ENCODE measurements at places on chromosomes 1 and 21.

DNA sequence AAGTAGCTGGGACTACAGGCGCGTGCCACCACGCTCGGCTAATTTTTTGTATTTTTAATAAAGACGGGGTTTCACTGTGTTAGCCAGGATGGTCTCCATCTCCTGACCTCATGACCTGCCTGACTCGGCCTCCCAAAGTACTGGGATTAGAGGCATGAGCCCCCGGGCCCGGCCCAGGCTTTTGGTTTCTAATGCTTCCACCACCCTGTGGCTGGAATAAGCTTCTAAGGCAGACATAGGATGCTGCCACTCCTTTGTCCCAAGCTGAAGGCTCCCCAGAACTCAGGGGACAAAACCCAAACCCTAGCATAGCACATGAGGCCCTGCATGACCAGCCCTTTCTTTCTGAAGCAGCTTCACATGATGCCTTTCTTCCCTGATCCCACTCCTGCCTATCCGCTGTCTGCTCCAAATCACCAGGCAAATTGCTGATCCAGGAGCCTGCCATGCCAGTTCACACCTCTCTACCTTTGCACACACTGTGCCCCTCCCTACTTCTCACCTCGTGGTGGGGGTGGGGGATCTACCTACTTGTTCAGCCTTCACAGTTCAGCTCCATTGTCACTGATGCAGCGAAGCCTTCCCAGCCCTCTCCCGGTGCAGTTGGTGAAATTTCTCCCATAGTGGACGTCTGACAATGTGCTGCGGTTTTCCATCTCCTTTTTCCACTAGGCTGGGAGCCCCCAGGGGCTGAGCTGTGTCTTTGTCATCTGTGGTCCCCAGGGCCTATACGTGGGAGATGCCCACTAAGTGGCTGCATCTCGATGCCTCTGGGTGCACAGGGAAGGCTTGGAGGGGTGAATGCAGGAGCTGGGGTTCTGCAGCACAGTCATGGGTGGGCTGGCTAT lies 6.9 kb downstream of the PTPRU start:
- DNase-seq = no peak

DNA sequence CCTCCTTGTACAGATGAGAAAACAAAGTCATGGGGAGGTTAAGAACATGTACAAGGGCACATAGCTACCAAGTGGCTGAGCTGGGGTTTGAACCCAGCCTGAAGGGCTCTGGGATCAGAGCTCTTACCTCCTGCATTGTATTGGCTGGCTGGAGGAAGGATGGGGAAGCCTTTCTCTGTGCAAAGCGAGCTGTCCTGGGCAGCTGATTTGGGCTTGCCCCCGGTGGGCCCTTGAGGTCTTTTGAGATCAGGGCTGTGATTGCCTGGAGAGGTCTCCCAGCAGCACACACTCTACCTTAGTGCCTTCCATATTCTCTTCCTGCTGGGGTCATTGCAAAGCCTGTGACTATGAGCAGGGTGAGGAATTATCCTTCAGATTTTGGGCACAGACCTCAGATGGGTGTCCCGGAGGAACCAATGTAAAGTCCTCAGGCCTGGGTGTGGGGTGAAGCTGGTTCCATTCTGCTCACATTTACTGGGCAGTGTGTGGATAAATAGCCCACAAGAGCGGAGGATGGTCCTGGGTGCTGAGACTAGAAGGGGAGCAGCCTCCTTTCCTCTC lies 53.3 kb upstream of the EPS8L3 start:
- DNase-seq = no peak

DNA sequence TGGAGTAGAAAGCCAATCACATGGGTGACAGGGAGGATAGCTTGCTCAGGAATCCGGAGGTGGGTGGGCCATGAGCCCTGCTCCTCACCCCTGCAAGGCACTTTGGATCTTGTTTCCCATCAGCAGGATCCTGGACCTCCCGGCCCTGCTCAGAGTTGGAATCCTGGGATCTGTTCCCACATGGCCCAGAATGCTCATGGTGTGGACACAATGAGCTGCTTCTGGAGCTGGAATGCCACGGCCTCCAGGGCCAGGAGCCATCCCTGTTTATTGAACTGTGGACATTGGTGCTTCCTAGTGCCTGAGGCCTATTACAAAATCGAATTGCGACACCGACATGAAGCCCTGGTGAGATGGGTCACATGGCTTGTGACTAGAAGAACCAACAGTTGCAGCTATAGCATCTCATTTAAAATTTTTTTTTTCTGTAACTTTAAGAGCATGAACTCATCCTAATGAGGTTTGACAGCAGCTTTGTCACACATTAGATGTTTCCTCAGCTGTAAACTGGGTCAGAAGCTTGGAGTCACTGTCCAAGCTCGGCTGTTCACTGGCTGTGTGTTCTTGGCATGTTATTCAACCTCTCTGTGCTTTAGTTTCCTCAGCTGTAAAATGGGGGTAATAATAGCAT lies 40.4 kb upstream of the GOLT1A start:
- DNase-seq = no peak

DNA sequence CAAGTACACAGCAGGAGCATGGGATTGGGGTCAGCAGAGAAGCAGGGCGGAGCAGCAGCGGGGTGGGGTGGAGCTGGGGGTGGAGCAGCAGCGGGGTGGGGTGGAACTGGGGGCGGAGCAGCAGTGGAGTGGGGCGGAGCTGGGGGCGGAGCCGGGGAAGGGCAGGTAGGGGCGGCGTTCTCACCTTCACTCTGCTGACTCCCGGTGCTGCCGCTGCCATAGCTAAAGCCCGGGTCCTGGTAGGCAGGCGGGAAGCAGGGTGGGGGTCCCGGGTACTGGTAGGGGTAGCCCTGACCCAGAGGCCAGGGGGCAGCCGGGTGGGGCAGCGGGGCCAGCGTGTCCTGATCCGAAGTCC lies 6.7 kb downstream of the TAS1R3 start:
- no peak for DNase-seq

DNA sequence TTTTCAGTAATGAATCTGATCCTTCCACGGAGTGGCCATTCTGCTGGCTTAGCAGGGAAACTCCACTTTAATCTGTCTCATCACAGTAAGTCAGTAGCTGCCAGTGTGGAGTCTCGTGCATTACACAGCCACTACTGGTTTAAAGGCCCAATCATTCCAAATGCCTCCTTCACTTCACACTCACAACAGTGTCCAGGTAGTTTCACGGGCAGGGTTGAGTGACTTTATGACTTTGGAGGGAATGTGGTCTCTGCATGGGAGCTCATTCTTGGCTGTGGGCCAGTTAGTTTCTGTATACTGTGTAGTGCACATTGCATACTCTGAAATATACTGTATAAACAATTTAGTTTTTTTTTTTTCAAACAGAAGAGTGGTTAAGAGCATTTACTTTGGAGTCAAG lies 34.6 kb upstream of the C1orf87 start:
- no peak for DNase-seq

DNA sequence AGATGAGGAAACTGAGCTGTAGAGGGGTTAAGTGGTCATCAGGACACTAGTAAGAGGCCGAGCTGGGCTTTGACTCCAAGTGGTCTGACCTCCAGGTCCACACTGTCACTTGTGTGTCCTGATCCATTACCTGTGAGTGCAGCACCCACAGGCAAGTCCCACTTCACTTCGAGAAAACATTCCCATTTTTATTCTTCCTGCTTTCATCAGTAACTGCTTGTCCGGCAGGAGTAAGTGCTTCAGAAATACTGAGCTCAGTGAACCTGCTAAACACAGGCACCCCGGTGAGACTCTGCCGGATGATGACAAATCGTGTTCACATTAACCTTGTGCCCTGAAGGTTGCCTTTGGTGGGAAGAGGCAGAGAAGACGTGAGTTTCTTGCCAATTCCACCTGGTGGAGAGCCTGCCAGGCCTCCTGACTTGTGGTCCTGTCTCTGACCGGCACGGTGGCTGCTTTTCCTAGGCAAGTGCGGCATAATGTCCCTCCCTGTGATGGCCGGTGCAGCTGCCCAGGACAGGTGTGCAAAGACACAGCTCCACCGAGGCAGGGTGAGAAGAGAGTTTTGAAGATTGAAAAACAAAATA lies 29.4 kb downstream of the ZBTB18 start:
- no peak for DNase-seq

DNA sequence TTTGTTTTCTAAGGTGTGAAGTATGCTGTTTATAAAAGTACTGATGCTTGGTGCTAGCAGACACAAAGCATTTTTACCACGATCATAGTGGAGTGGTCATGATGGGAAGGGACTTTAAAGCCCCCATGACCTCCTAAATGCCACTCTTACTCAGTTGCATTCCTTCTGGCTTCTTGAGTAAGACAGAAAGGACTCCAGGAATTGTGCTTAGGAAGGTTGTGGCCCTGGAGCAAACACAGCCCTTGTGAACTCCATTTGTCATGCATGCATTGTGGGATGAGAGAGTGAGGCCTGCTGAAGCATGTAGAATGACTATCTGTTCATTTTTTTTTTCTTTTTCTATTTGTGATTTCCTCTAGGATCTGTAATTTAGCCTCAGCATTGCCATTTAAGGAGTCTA lies 34.2 kb downstream of the AK5 start:
- peak; percentile 16 for DNase-seq

- no peak for DNase-seq
Observed at GRCh38 chr1:192160196-192160595, 1.9 kb downstream of the RGS18 start.

DNA sequence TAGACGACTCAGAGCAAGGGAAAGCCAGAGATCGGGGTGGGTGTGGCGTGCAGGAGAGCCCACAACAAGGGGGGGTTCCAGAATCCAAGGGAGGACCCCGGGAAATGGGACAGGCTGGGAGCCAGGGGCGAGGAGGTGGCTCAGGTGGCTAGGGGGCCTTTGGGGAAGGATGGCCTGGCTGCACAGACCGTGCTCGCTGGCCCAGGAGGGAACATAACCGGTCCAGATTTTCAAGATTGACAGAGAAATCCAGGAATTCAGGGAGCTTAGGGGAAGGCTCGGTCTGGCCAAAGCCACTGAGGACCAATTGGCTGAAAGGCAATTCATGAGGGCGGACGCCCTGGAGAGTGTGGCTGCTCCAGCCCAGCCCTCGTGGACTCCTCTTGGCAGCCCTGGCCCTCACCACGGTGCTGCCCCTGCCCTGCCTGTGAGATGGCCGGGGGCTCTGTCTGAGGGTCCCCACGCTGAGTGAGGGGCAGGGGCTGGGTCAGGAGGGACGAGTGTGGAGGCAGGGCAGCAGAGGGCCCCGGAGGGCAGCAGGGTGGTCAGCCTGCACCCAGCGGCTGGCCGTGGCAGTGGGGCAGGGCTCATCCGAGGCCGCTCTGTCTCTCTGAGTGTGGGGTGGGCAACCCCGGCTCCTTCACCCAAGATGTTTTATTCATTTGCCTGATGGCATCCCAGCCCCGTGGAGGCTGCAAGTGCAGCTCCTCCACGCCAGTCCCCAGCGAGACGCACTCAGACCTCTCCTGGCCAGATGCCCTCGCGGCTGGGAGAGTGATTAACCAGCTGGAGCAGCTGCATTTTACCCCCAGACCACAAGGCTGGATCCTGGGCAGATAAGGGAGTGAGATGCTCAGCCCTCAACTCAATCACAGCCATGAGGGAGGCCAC lies 5.6 kb upstream of the LRRC3 start:
- DNase-seq = no peak

DNA sequence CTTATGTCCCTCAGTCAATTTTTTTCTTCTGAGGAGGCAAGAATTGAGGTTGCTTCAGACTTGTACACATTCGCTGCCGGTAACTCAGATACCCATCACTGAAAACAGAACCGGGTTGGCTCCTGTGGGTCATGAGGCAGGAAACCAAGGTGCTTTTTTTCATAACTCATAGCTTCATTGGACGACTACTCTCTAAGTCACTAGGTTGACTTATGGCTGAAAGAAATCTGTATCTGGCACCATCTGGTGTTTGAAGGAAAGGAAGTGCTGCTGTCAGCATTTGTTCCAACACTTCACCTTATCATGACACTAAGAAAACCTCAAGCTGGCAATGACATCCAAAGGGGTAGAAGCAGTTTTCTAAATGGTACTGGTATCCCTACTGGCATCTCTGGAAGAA lies 82.3 kb downstream of the TBX19 start:
- DNase-seq = no peak

- no peak for DNase-seq
Observed at GRCh38 chr1:70536708-70537366, 125.8 kb downstream of the CTH start.

Data from astrocyte of the cerebellum (primary cell).